ENCODE measurements at places on chromosomes 5 and 9.

DNA sequence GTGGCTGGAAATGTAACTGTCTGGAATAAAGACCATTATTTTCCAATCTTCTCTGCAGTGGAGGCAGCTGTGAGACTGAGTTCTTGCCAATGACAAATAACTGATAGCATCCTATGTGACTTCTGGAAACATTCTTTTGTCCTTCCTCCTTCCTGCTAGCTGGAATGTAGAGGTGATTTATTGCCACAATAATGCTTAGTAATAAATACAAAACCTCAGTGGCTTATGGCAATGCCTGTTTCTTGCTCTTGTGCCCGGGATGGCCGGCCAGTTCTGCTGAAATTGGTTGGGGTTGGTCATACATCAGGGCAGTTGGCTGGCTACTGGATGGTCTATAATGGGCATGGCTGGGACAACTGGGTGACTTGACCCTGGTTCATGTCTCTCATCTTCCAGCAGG is 12.2 kb upstream of the TEX48 start:
- DNase-seq, result no peak

GRCh38 chr5:66880401-66880800 is 284.2 kb downstream of the MAST4 start:
- DNase-seq, result no peak

DNA sequence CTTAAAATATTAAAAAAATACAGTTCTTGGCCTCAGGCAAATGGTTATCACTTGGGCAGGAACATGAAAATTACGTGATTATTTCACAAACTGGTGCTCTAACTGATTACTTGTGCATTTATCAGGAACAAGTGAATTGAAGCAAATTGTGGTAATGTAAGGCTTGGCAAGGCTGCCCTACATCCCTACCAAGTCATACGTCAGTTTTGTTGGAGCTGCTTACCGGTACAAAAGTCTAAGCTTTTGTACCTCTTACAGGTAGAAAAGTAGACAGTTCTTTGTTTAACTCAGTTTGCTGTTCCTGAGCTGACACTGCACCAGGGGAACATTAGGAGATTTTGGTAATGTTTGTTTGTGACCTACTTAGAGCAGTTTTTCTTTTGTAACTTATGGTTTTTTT is 2.2 kb downstream of the G3BP1 start:
- no peak for DNase-seq

DNA sequence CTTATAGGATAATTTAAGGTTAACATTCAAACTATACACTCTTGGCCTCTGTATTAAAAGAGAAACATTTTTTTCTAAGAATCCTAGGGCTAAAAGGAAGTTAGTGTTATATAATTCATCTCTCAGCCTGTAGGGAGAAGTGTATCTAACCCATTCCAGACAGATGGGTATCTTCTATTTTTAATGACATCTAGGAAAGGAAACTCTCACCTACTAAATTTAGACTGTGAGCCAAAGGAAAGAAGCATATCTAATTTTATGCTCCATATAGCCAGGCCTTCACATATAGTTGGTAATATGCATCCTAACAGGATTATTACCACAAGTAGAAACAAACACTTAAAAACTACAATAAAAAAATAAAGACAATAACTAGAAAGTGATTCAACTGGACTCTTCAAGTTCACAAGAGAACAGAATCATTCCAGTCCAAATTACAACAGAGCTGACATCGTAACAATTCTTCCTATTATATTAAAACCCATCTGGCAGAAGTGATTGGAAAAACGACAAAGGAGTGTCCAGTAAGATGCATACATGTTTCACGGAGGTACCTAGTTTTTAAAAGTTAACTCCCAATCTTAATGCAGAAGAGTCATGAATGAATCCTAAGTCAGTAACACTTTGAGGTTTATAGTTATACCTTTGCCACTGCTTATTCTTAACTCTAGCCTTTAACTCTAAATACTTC is 39.4 kb downstream of the SCAI start:
- no peak for DNase-seq

DNA sequence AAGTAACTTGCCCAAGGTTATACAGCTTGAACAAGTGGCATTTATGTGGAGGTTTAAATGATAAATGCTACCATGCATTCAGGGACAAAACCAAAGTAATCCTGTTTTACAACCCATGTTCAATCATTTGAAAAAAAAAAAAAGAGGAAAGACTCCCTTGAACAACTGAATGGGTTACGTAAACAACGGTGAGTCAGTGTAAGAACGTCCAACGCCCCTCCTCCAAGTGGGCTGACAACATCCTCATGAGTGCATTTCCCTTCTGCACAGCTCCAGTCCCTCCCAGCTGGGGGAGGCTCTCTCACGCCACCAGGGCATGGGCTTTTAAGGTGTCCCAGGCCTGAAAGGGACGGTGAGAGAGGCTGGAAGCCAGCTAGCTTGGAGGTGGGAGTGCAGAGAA is 90.0 kb downstream of the PRRT1B start:
- DNase-seq, result peak; percentile 47

- no peak for DNase-seq
Observed at GRCh38 chr9:122040561-122041242, 52.4 kb downstream of the TTLL11 start.

- no peak for DNase-seq
Observed at GRCh38 chr5:102542057-102542456, 43.3 kb upstream of the SLCO6A1 start.

GRCh38 chr5:129760636-129761325 is 12.9 kb downstream of the MINAR2 start:
- DNase-seq, result no peak

DNA sequence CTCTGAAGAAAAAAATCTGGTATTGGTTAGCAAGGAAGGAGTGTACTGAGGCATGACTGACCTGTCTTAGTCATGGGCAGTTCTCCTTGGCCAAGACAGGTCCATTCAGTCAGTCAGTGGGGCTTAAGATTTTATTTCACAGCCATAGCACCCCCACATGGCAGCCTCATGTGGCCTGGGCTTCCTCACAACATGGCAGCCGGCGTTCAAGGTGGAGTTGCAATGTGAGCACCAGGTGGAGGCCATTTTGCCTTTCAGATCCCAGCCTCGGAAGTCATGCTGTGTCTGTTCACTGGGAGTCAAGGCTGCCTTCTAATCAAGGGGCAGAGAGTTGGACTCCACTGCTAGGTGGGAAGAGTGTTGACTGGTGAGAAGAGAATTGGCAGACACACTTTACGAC is 10.3 kb upstream of the CARD19 start:
- DNase-seq, result no peak

- DNase-seq, result no peak
Observed at GRCh38 chr5:135115591-135115990, 81.6 kb upstream of the PITX1 start.

GRCh38 chr9:84781458-84781857 is 111.9 kb downstream of the NTRK2 start:
- no peak for DNase-seq

DNA sequence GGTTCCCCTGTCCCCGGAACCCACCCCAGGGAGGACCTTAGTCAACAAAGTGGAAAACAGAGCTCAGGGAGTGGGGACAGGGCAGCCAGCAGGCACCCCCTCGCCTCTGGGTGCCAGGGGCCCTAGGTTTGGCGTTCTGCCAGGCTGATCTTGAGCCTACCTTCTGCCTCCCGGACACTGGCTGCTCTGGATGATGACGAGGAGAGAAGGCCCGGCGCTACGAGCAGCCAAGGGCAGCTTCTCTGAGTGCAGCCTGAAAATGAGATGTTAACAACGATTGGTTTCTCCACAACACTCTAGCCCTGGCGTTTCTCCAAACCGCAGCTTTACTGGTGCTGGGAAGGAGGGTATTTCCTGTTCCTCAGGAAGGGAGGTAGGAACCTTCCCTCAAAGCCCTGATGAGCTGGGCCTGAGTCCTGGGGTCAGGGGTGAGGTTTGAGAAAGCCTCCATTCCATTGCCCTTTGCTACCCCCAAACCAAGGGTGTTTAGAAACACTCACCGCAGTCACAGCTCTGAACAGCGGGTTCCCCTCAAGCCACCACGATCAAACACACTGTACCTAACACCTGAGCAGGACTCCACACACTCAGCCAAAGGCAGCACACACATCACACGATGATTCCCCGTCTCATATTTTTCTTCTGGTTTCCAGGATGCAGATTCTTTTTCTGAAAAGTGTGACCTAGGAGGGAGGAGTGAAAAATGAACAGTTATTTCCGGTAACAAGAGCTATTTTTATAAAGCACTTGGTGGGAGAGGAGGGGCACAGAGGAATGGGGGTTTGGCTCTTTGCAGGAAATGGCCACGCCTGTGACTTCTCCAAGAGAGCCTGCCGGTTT is at the start of gene STING1:
Gene STING1 (minus strand): TSS at position 709 of the 840 bp plus-strand sequence. CDS start 1,054 bp downstream, outside the sequence.
- DNase-seq, result peak; percentile 29

DNA sequence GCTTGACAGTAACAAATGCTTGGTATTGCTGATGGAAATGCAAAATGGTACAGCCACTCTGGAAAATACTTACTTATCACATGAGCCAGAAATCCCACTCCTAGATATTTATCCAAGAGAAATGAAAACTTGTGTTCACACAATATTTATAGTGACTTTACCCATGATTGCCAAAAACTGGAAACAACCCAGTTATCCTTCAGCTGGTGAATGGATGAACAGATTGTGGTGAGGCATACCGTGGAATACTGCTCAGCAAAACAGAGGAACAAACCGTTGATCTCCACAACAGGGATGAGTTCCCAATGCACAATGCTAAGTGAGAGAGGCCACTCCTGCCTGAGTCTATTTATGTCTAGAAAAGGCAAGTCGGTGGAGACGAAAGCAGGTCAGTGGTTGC is 40.5 kb upstream of the LRRC14B start:
- DNase-seq, result no peak

GRCh38 chr5:76960004-76960625 is 7.3 kb downstream of the CRHBP start:
- no peak for DNase-seq

- no peak for DNase-seq
Observed at GRCh38 chr5:9534881-9535517, 10.9 kb downstream of the SEMA5A start.

Data from stimulated activated CD8-positive, alpha-beta memory T cell treated with anti-CD3 and anti-CD28 coated beads, Interleukin-4, amount 100 ng/mL, for 1 hour (primary cell).